SHP77 (cell line): ENCODE measurements at places on chromosomes 4 and X.

DNA sequence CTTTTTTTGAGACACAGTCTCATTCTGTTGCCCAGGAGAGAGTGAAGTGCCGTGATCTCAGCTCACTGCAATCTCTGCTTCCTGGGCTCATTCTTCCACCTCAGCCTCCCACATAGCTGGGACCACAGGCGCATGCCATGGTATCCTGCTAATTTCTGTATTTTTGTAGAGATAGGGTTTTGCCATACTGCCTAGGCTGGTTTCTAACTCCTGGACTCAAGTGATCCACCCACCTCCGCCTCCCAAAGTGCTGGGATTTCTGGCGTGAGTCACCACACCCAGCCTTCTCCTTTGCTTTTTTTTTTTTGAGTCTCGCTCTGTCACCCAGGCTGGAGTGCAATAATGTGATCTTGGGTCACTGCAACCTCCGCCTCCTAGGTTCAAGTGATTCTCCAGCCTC is 94.1 kb downstream of the PDS5A start:
- DNase-seq, result no peak

DNA sequence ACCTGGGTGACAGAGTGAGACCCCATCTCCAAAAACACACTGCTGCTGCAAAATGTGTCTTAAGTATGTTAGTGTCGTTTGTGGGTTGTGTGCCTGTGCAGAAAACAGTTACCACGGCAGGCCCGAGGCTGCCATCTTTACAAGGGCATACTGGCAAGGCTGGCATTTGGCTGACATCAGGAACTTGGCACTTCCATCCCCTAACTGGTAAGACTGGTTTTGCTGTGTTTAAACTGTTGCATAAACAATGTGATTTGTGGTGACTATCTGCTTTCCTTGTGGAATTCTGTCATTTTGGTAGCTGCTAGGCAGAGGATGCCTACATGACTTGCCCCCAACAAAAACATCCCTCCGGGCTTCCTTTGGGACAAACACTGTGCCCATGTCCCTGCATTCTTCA is 12.3 kb downstream of the LRP2BP start:
- no peak for DNase-seq

- DNase-seq, result no peak
Measured at GRCh38 chrX:70231666-70232065, 2.8 kb upstream of the AWAT1 start.

- no peak for DNase-seq
Measured at GRCh38 chr4:155692361-155692760, 25.7 kb downstream of the GUCY1A1 start.

DNA sequence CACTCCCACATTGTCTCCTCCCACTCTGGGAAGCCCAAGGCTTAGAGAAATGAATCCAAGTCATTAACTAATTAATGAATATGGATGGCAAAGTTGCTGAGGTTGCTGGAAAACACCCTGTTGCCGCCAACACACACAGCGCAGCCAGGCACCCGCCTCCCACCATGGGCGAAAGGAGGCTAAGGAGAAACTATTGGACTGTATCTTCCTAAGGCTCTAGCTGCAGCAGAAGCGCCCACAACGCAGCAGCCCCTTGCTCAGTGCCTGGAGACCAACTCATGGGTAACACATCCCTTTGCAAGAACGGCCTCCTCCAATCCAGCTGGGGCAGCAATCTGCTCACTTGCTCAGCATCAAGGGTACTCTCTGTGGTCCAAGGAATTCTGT is 34.2 kb downstream of the TSC22D3 start:
- DNase-seq, result no peak

DNA sequence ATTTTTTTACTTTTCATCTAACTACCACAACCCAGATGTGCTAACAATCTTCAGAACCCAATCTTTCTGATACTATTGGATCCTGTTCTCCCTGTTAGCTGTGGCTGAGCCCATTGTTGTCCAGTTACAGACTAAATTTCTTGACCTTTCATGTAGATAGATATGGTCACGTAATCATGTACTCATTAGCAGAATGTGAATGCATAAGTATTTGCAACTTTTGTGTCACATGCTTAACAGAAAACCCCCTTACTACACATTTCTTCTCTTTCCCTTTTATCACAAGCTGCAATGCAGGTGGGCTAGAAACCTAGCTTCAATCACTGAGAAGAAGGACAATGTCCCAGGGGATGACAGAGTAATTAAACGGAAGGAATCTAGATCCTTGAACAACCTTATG is 13.1 kb upstream of the FAM13A start:
- no peak for DNase-seq

GRCh38 chr4:90071289-90072235 is 55.6 kb upstream of the CCSER1 start:
- DNase-seq, result no peak

- DNase-seq, result no peak
Measured at GRCh38 chr4:86706923-86707597, 112.9 kb downstream of the PTPN13 start.

GRCh38 chrX:63128509-63128908 is 222.6 kb downstream of the SPIN4 start:
- DNase-seq, result peak; percentile 6

DNA sequence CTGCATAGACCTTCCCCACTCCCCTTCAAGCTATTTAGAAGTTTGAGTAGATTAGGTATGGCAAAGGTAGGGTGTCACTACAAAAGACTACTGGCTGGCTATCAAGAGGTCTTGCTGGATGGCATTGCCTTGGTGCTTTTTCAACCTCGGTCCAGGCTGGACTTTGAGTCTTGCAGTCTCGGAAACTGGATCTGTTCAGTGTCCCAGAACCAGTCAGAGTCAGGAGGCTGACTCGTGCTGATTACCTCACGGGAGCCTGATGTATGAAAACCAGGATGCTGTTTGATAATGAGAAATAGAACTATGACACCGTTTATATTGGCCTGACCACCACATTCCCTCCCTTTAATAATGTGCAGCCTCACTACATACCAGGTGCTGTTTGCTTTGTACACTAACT is 2.7 kb upstream of the PHKA1 start:
- DNase-seq, result no peak

DNA sequence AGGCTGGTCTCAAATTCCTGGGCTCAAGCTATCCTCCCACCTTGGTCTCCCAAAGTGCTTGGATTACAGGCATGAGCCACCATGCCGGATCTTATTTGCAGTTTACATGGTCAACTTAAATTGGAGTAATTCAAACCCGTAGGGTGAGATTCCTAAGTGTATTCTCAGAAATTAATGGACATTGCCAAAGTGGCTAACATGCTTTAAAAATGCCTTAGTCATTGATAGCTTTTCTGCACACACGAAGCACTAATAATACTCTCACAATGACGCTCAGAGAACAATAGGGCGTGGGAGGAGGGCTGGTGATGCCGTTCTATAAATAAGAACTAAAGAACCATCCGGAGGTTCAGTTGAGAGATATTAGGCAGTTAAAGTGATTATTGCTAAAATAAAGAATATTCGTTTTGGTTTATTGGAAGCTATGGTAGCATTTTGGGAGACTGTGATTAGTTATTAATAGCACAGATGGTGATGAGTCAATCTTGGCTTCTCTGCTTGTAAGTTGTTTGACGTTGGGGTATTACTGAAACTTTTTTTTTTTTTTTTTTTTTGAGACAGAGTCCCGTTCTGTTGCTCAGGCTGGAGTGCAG is 79.1 kb downstream of the TRAPPC11 start:
- DNase-seq, result no peak

DNA sequence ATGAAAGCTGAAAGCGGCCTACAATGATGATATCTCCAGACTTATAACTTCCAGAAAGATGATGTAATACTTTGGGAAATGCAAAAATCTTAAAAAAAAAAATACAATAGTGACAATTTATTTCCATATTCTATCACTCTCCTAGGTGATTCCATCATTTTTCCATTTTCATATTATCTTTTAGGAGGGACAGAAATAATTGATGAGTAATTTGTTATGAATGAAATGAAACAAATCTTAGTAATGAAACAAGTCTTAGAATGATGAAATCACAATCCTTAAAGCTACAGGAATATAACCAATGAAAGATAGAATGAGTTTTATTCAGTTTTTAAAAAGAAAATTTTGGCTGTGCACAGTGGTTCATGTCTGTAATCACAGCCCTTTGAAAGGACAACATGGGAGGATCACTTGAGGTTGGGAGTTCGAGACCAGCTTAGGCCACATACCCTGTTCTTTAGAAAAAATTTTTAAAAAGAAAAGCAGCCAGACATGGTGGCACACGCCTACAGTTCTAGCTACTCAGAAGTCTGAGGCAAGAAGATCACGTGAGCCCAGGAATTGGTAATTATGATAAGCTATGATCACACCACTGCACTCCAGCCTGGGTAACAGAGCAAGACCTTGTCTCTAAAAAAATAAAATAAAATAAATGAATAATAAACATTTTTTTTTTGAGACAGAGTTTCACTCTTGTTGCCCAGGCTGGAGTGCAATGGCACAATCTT is 21.7 kb downstream of the CLOCK start:
- DNase-seq, result no peak

DNA sequence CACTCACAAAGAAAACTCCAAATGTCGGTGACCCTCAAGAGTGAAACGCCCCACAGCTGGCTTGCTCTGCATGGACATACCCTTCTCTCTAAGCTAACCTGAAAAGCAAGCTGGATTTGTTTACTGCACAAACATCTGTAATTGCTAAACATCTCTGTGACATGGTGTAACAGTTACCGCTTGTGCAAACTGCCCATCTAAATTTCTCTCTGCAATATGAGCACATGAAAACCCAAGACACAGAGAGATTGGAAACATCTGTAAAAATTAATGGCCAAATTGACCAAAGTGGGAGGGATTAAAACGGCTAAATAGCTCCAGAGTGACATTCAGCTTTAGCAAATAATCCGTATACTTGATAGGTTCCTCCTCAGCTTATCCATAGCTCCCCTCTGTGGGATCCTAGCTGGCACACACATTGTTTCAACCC is 155.0 kb upstream of the MAP3K15 start:
- DNase-seq, result no peak

- no peak for DNase-seq
Measured at GRCh38 chr4:159237975-159238374, 135.1 kb downstream of the RAPGEF2 start.

- no peak for DNase-seq
Measured at GRCh38 chr4:103098756-103099440, 736 bp downstream of the BDH2 start.

DNA sequence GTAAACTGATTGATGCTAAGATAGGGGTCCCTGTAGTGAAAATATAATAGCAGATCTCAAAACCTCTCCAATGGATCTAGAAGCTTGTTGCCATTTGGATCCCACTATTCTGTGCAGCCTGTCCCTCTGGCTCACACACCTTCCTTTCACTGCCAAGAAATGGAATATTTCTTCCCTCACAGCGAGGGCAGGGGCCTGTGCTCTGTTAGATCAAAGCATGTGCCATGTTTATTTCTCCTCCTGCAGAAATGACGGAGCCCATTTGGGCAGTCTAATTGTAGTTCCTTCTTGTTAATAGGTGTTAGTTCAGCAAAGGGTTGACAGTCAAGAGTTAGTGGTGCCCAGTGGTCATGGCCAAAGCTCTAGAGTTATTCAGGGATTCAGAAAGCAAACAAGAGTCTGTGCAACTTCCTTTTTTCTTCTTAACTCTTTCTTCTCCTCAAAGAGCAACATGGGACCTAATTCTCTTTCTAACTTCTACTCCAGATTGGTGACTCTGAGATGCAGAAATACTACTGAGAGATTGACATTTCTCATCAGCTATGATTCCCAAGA is 106.8 kb downstream of the STOX2 start:
- DNase-seq, result no peak

GRCh38 chr4:16032396-16032770 is 51.4 kb downstream of the PROM1 start:
- no peak for DNase-seq

GRCh38 chr4:143625632-143626031 is 74.8 kb downstream of the FREM3 start:
- no peak for DNase-seq

DNA sequence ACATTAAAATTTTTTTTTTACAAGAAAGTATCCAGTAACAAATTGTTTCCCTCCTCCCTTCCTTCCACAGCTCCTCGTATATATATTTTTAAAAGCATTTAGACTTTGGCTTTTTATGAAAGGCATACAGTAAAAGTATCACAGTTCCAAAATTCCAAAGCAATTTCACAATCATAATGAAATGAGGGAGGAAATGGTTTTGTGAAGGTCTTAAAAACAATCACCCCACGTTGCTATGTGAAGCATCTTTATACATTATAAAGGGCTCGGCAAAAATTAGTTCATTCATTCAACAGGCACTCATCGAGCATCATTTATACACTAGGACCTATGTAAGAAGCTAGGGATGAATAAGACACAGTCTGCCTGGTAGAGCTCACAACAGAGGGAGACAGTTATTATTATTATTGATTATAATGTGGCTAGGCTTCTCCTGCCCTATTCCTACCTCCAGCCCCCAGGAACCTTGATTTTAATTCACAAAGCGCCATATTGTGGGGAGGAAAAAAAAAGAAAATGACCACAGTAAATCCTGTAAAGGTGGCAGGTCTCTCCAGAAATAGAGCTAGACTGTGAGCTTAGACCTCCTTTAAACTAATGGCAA is 239.9 kb downstream of the MAML3 start:
- no peak for DNase-seq
